ENCODE measurements at places on chromosomes 12 and 14.

DNA sequence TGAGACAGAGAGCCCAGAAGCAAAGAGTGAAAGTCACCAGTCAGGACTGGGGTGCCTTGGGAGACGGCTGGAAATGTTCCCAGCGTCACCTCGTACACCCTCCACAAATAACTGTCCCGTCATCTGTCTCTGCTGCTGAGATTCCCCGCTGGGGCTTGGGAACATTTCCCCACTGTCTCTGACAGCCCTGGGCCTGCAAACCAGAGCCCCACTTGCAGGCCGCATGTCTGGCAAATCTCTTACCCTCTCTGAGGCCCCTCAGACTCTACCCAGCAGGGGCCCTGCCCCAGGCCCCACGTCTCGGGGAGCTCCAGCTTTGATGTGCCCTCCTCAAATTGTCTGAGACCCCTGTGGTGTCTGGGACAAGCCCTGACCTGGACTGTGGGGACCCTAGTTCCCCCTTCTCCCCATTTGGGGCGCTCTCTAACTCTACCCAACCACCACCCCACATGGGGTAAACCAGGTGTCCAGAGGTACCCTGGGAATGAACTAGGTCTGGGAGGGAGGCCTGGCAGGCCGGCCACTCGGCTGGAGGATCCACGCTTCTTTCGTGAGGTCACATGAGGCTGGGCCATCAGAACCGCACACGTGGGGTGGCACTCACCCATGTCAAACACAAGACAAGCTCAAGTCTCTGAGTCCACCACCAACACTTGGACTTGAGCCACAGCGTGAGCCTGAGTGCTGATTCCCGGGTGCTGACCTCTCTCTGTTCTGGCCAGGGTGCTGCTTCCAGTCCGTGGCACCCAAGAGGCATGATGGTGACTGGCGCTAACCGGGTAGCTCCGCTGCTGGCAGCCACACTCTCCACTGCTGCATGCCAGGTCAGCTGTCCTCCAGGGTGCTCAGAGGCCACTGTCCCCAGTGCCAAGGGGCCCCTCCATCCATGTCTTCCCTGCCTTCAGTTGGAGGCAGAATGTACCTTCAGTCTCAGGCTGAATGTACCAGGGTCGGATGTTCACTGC is 59.8 kb downstream of the DIO3 start:
- DNase-seq: no peak

DNA sequence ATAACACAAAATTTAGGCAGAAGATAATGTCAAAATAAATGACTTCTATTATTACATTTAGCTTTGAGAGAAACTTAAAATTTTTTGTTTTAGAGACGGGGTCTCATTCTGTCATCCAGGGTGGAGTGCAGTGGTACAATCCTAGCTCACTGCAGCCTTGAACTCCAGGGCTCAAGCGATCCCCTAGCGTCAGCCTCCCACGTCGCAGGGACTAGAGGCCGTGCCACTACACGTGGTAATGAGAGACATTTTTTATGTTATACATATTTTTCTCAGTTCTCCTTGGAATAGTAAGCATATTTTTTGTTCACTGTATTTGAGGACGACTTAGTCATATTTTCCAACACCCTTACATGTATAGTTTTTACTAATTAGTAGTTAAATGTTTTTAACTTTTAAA is 21.5 kb upstream of the NUDT4 start:
- DNase-seq: no peak

GRCh38 chr12:83796531-83796930 is 1109.8 kb downstream of the TMTC2 start:
- DNase-seq: no peak

DNA sequence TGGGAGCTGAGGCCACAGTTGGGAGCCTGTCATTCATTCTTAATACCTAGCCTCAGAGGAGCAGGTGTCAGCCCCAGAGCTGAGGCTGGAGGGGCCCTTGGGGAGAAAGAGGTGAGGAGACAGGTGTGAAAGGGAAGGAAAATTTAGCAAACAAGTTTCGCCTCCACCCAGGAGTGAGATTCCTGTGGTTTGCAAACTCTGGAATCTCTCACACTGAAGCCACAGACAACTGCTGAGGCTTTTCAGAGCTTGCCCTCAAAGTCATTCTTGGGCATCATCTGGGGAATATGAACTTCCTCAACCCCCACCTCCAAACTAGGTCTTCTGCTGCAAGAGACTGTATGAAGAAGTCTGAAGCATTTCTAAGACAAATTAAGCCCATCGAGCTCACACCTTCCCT is 589.5 kb upstream of the TBX3 start:
- DNase-seq: no peak

GRCh38 chr12:65067383-65067782 is 53.7 kb downstream of the WIF1 start:
- DNase-seq: no peak

DNA sequence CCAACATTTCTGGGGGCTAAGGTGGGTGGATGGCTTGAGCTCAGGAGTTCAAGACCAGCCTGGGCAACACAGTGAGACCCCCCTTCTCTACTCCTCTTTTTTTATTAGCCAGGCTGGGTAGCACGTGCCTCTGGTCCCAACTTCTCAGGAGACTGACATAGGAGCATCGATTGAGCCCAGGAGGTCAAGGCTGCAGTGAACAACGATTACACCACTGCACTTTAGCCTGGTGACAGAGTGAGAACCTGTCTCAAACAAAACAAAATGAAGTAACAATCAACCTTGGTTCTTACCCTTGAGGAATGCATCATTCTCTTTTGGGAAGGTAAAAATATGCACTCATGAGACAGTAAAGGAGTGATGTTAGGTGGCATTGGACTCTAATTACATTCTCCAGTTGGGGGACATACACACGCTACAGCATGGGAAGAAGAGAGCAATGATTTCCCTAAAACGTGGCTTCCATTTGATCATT is 3.9 kb upstream of the NIN start:
- no peak for DNase-seq

- no peak for DNase-seq
These were observed 88.4 kb downstream of the BBS10 start for GRCh38 chr12:76259660-76260389.

GRCh38 chr12:129064209-129064855 is 211.1 kb downstream of the GLT1D1 start:
- no peak for DNase-seq

DNA sequence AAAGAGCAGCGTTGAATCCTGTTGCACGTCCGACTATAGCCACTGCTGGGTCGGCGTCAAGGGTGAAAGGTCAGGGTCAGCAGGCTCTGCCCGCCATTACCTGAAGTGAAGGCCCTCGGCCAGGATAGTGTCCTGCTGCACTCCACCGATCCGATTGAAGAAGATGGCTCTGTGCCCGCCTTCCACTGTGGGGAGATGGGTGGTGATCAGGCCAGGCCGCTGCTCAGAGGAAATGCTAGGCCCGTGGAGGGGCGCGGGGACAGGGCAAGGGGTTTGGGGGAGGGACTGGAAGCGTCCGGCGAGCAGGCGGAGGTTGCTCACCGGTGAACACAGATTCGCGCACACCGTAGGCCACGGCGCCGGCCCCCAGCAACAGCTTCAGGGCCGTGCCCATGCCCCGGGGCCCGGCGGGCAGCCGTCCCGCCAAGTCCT is 352 bp downstream of the PHB2 start:
- DNase-seq: no peak

- DNase-seq: no peak
These were observed 13.9 kb upstream of the DEGS2 start for GRCh38 chr14:100173353-100173752.

- no peak for DNase-seq
These were observed 754 bp downstream of the KRT18 start for GRCh38 chr12:52949413-52950331.

GRCh38 chr12:82426081-82426480 is 67.8 kb downstream of the METTL25 start:
- DNase-seq: no peak

DNA sequence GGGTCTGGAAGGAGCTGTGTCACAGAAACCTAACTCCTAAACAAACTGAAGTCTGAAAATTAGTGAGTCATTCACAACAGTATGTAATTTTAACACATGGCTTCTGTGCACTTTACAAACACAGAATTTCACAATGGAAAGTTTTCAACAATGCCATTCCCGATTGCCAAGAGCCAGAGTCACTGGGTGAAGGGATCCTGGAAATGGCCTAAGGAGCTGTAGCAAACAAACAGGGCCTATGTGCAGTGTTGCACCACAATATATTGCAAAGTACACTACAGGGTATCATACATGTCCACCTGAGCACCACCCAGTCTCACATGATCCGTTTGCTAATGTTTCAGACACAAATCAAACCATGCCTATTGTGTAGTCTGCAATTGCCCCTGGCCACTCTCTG is 184.7 kb upstream of the OTX2 start:
- no peak for DNase-seq

DNA sequence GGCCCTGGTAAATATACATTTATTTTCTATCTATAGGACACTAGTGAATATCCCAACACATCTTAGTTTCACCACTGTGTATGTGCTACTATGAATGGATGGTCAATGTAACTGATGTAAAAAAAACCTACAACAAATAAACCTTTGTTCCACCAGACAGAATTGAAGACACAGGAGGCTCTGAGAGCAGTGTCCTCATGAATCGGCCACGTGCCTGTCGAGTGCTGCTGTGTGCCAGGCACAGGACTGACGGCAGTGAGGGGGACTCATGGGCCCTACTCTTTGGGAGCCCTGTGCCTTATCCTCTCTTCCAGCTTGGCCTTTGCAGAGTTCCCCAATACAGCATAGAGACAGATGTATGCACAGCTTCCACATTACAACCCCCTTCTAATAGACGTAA is 18.2 kb downstream of the CINP start:
- DNase-seq: no peak

DNA sequence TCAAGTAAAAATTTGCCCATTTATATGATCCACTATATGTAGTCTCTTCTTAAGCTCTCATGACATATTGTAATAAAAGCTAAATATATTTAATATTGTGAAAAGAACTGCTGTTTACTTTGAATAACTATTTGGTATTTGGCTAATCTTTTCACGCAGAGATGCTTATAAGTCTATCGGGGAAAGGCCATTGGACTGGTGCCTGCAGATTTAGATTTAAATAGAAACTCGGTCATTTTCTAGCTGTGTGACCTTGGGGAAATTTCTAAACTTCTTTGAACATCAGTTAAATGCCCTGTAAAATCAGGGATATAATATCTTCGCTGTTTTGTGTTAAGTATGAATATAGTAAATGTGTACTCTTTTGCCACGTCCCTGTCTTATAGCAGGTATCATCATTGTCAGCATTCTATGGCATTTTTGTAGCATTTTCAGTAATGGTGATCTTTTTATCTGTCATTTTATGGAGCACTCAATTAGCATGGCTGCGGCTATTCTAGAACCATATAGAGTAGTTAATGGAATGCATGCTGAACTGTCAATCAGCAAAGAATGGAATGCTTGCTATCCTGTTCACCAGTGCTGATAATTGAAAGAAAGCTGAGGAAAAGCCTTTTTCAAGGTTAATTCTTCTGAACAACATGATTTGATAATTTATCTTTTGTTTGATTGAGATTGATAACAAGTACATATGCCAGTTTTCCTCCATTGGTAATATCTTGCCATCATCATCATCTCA is 181.2 kb downstream of the TMTC2 start:
- no peak for DNase-seq

GRCh38 chr14:88227693-88228092 is 95.4 kb downstream of the KCNK10 start:
- no peak for DNase-seq

- DNase-seq: no peak
These were observed 147.9 kb upstream of the E2F7 start for GRCh38 chr12:77213319-77213718.

DNA sequence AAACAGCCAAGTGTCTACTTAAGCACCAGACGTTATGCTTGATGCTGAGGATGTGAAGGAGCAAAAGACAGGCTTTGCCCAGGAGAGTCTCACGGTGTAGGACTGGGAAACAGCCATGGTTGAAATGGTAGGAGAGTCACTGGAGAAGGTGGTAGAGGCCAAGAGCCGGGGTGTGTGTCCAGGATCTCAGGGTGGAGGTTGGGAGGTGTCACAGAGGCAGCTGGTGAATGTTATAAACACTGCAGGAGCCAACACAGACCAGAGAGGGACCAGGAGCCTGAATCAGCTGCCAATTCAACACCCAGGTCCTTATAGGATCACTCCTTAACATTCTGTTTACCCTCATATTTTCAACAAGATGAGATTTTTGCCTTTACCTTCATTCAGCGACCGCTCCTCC is 7.5 kb downstream of the NID2 start:
- DNase-seq: no peak

DNA sequence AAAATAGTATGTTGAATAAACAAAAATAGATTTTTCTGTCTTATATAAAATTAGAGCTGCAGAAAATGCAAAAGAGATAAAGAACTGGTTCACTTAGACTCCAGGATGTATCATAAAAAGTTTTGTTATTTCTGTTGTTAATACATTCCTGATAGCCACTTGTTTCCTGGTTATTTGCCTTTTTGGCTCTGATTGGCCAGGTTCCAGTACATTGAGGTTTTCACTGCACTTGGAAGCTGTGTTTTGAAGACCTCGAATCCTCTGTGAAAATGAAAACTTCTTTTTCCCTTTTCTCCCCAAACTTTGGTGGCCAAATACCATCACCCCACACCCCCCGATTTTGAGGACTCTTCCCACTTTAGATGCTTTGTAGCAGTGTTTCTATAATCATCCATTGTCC is 525.3 kb downstream of the MED13L start:
- no peak for DNase-seq

DNA sequence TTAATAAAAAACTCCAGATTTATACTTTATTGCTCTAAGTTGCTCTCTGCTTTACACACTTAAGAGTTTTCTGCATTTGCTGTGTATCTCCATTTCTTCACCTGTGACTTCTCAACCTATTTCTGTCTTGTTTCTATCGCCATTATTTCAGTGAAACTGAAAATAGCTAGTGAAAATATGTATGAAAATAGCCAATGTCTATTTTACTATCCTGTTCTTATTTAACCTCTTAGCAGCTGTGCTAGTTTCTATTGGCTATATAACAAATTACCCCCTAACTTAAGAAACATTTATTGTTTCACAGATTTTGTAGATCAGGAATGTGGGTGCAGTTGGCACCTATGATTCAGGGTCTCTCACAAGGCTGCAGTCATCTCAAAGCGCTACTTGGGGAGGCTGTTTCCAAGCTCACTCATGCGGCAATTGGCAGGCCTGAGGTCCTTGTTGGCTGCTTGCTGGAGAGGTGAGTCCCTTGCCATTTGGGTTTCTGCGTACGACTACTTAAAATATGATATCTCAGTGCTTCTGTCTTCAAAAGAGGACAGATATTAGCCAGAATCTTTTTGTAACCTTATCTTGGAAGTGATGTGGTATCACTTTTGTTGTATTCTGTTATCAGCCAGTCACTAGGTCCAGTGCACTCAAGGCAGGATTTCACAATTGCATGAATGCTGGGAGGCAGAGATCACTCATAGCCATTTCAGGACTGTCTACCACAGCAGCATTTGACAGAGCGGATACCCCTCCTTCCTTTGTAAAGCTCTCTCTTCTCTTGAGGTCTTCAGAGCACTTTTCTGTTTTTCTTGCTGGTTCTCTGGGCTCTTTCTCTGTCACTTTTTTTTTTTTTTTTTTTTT is 7.2 kb downstream of the ERC1 start:
- no peak for DNase-seq

- no peak for DNase-seq
These were observed 1052.1 kb downstream of the TMEM121 start for GRCh38 chr14:106578481-106578880.

All from effector CD8-positive, alpha-beta T cell (primary cell).